Frontal cortex (tissue), 4 donors: ENCODE measurements at places on chromosomes 5 and 9. TPM values are rescaled to one million over a fixed set of nuclear protein-coding genes. Genes with fewer than 3 reads are reported as not detected.

ADAMTS13 gene
- total RNA-seq, result 2.0 TPM

TAF1L gene
- under 0.01 TPM for total RNA-seq

MYMK gene
- total RNA-seq, result not detected

SLC36A3 gene
- not detected for total RNA-seq

FBP2 gene
- total RNA-seq, result not detected

EIF4E1B gene
- total RNA-seq, result under 0.01 TPM

WWC1 gene
- 78.3 TPM for total RNA-seq

FOXD4L5 gene
- under 0.01 TPM for total RNA-seq
